Bronchial epithelial cell (primary cell): ENCODE measurements at places on chromosomes 7 and 10. TPM values are rescaled to one million over a fixed set of nuclear protein-coding genes. Genes with fewer than 3 reads are reported as not detected.

The ADRA2A gene
- total RNA-seq: not detected in 2 replicates

The SFRP5 gene
- not detected in 2 replicates for total RNA-seq

The PDZD8 gene
- 20.3 and 27.9 TPM in 2 replicates for total RNA-seq

The MBL2 gene
- not detected in 2 replicates for total RNA-seq

The EBLN1 gene
- total RNA-seq: not detected in 2 replicates

The NPY4R2 gene
- not detected in 2 replicates for total RNA-seq

The RTKN2 gene
- total RNA-seq: 0.79 and 1.7 TPM in 2 replicates

The DKK1 gene
- 13.6 and 43.7 TPM in 2 replicates for total RNA-seq

The NSUN6 gene
- 9.2 and 10.8 TPM in 2 replicates for total RNA-seq

The PTPRZ1 gene
- 2.6 and 3.5 TPM in 2 replicates for total RNA-seq

The BMPR1A gene
- 29.6 and 32.6 TPM in 2 replicates for total RNA-seq

The LIPM gene
- not detected in 2 replicates for total RNA-seq

The ZNF789 gene
- total RNA-seq: 2.9 and 4.1 TPM in 2 replicates

The CALHM3 gene
- not detected in 2 replicates for total RNA-seq

The RPEL1 gene
- total RNA-seq: under 0.01 and 0.13 TPM in 2 replicates

The LBX1 gene
- not detected in 2 replicates for total RNA-seq

The POLL gene
- 8.6 and 8.7 TPM in 2 replicates for total RNA-seq

The MALRD1 gene
- not detected in 2 replicates for total RNA-seq

The HHEX gene
- total RNA-seq: 0.26 and 0.38 TPM in 2 replicates

The OR2A42 gene
- total RNA-seq: not detected in 2 replicates
